ENCODE measurements at places on chromosomes 4 and X.

DNA sequence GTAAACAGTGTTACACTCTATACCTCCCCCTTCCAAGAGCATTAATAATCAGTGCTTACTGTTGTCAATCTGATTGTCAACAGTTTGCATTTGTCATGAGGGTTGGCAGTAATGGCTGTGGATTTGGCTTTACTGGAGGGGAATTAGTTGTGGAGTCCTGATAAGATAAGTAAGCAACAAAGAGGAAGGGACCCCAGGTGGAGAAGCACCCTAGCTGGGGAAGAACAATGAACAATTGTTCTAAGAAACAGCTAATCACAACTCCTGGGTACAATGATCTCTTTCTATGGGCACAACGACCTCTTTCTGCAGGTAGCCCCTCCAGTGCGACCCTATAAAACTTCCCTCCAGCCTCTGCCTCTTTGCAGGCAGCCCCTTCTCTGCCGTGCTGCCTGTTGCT lies 53.2 kb upstream of the CDKN2AIP start:
- no peak for DNase-seq

- no peak for DNase-seq
Measured at GRCh38 chr4:1327526-1328266, 19.3 kb upstream of the UVSSA start.

GRCh38 chr4:17126321-17126966 lies 228.0 kb upstream of the LDB2 start:
- DNase-seq: no peak

GRCh38 chrX:94932278-94932965 lies 1258.4 kb downstream of the FAM133A start:
- DNase-seq: no peak

GRCh38 chr4:171561419-171561818 lies 251.8 kb upstream of the GALNTL6 start:
- DNase-seq: no peak

DNA sequence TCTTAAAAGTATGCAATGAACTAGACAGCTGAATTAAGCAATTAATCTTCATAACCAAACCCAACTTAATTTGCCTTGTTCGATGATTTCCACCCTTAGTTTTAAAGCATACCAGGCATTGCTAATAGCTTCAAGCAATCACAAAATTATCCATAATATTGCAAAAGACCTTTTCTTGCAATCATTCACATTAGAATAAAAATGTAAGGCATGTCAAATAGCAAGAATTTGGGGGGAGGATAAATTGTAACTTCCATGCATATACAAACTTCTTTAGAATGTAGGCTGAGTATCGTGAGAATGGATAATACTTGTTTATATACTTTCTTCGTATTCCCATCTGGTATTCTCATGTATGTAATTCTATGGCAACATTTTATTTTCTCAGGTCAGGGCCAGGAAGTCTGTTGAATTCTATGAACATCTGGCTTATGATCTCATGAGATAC lies 28.7 kb upstream of the BMP2K start:
- DNase-seq: no peak

GRCh38 chr4:175970072-175970471 lies 95.6 kb upstream of the WDR17 start:
- DNase-seq: no peak

DNA sequence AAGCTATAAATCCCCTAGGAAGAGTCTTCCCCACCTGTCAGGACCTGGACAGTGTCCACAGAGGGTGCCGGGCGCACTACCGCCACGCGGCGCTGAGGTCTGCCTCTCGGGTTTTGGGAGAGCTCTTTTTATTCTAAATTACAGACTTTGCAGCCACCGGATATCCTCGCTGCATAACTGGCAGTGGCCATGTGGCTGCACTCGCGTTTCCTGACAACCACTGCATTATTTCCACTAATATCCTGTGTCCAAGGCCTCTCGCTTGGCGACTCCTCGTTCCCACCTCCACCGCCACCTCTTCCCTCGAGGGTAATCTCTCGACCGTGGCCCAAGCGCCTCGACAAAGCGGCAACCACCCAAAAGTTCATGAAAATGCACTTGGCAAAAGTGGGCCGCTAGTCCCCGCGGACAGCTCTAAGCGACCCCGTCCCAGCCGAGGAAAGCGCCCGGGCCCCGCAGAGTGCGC lies 512 bp upstream of the TMEM131L start:
- DNase-seq: no peak

GRCh38 chrX:29666366-29666765 lies 549.0 kb upstream of the MAGEB2 start:
- DNase-seq: no peak

GRCh38 chr4:680551-680927 lies 6.2 kb downstream of the MYL5 start:
- no peak for DNase-seq
